ENCODE measurements at places on chromosomes 6 and 20.
A peak's percentile ranks its signal among the peaks of the same experiment; 100 is the strongest.

- DNase-seq = no peak
Measured at GRCh38 chr6:151240791-151241642, 1.2 kb downstream of the AKAP12 start.

DNA sequence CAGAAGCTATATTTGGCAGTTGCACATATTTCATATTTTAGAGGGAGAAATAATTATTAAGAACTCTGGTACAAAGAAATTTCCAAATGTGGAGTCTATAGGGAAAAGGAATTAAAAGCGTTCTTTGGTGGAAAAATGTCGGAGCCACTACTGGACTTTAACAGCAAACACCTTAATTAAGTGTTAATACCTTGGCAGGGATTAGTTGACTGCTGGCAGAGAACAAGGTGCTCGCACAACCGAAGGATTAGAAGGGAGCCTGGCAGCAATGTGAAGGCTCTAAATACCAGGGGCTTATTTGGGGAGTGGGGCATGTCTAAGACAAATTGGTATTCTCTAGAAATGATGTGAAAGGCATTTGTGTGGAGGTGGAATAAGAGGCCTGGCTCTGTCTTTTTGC lies 98.9 kb downstream of the PAK5 start:
- no peak for DNase-seq

- DNase-seq = no peak
Measured at GRCh38 chr6:13810688-13811446, 3.5 kb downstream of the MCUR1 start.

- DNase-seq = no peak
Measured at GRCh38 chr6:74993136-74993535, 212.7 kb downstream of the COL12A1 start.

DNA sequence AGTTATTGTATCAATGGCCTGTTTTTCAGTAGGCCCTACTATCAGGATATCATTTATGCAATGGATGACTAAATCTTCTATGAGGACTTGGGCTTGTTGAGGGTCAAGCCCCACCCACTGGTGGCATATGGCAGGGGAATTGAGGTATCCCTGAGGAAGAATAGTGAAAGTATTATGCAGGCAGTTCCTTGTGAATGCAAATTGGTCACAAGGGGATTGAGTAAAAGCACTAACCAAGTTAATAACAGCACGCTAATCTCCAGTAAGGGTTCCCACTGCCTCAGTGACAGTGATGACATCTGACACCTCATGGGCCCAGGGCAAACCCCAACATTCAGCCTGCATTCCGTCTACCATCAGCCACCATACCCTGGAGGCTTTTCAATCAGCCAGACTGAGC lies 14.9 kb downstream of the BPIFA1 start:
- no peak for DNase-seq

- DNase-seq = peak; percentile 11
Measured at GRCh38 chr20:38804682-38805501, 605 bp upstream of the PPP1R16B start.

GRCh38 chr20:62177307-62177706 lies 5.5 kb upstream of the MTG2 start:
- DNase-seq = no peak
